Posterior cingulate gyrus (tissue), 11 donors: ENCODE measurements at places on chromosomes 11 and 22.

DNA sequence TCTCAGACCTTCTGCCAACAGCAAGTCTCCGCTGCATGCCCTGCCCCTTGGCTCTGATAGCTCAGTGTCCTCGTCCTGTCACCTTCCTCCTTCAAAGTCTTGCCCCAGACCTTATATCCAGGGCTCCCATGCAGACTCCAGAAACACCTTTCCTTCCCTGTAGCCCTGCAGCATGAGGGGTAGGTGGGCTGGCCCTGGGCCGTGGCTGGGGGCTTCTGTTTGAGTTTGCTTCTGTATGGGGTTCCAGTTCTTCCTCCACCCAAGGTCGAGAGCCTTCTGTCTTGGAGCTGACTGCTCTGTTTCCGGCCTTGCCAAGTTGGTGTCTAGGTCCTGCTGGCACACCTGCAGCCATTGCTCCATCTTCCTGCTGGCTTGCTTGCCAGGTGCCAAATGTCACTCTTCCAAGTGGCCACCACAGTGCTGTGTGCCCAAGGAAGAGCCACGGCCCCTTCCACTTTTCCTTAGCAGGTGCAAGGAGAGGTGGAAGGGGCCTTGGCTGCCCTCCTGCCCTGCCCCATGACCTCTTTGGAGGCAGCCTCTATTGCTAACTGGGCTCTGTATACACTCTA, 74.8 kb upstream of the NECTIN1 start:
- peak; percentile 45 for DNase-seq

DNA sequence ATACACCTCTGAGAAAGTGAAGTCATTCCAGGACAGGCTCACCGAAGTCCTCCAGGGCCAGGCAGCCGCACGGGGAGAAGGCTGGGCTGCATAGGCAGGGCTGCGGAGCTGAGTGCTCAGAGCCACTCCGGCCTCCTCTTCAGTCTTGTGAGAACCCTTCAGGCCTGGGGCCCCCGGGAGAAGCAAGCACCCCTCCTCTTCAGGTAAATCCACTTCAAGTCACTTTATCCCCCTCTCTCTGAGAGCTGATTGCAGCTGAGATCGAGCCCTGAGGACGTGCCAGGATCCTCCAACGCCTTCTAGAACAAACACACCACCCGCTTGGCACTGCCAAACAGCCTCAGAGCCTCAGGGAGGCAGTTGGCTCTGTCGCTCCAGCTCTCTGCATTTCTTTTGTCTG, 1526.3 kb downstream of the BRD1 start:
- DNase-seq, result no peak

- peak; percentile 44 for DNase-seq
These were observed 19.9 kb upstream of the MUC5B start for GRCh38 chr11:1202776-1203504.

DNA sequence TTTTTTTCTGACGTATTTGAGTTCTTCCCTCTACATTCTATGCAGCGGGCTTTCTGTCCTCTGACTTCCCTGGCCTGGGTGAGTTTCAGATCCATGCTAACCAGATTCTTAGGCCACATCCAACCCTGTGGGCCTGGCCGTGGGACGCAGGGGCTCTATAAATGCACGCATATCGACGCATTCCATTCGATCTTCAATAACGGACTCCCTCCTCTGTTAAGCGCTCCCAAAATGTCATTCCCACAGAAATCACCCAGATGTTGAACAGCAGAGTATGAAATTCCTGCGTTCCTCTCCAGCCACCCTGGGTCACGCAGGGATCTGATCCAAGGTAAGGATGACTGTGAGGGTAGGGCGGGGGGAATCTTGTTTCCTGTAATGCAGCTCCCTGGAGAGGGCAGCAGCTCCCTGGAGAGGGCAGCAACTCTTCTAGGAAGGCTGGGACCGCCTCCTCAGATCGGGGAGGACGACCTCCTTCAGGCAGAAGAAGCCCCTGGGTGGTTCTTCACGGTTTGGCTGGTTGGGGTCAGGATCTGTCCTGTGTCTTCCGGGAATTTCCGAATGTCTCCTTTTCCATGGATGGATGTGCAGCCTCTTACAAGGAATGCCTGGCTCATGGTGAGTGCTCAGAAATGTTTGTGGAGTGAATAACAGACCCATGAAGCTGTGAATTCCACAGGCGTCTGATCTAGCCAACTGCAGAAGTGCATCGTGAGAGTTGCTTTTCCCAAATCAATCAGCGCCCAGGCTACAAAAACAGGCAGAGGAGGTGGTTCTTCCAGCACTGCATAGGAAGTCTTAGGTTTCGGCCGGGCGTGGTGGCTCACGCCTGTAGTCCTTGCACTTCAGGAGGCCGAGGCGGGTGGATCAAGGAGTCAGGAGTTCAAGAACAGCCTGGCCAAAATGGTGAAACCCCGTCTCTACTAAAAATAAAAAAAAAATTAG, 12.2 kb downstream of the MRGPRD start:
- no peak for DNase-seq

DNA sequence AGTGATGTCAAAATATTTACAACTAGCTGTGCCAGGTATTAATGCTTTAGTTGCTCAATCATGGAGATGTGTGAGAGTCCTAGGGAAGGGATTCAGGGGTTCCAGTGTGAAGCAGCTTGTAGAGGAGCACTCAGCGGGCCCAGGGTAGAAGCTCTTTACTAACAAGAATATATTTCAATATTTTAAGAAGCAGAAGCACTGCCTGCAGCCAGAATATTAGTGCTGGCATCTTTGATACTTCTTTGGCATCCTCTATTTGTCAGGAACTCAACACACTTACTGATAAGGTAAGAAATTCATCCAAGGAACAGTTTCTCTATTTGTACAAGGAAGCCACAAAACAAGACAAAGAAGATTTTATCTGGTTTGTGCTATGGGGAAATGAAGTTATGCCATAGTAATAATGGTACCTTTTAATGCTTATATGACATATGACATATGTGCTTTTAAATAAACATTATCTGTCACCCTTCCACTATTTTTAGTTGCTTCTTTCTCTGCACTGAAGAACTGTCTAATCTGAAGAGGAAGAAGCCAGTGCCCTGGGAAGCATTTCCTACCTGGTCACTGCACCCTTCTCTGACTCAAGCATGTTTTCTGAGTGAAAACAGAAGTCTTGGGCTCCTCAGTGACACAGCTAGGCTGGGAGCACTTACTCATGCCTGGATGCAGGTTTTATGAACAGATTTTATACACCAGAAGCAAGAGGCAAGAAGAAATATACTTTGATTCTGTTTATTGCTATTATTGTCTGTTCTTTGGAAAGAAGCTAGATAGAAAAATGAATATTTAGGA, 388.1 kb upstream of the CCDC90B start:
- DNase-seq, result no peak

- peak; percentile 28 for DNase-seq
These were observed 78.3 kb upstream of the KCNQ1OT1 start for GRCh38 chr11:2777871-2778629.

GRCh38 chr22:27452922-27453321, 348.6 kb downstream of the MN1 start:
- DNase-seq, result no peak
